ENCODE measurements at places on chromosomes 12 and 14.

- DNase-seq, result peak; percentile 20
Measured at GRCh38 chr14:24139272-24139934, 2.0 kb downstream of the EMC9 start.

GRCh38 chr12:94260717-94261116 is 112.3 kb downstream of the PLXNC1 start:
- DNase-seq, result no peak

GRCh38 chr12:103244596-103244995 is 251.2 kb downstream of the C12orf42 start:
- no peak for DNase-seq

DNA sequence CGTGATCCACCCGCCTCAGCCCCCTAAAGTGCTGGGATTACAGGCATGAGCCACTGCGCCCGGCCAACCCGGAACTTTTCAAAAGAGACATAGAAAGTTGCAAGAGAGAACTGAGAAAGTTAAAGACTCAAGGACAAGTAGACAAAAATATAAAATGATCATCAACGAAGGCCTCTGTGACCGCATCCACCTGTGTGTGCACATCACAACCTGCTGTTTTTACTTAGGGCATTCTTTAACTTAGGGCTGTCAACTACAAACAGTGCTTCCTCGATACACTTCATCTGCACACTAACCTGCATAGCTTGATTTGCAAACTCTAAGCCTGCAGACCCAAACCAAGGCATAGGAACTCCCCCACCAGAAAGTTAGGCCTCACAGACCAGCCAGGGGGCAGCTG is 14.8 kb downstream of the P2RX2 start:
- DNase-seq, result no peak

DNA sequence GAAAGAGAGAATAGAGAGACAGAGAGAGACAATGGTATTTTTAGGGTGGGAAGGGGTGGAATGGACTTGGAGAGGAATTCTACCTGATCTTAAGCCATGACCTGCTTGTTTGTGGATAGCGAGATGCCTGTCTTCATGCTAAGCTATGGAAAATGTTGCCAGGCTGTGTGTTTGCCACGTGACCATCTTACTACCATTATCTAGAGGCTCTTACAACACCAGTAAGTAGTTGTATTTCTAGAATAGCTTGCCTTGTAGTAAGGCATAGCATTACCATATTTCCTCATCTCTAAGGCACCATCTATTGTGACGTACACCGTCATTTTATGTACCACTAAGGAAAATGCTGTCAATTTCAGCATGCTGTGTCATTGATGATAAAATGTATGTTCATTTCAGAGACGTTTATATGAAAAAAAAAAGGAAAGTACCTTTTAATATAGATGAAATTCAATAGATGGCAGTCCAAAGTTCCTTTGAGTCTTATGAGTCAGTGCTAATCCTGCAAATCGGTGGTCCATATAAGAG is 75.6 kb upstream of the RASSF3 start:
- no peak for DNase-seq

- no peak for DNase-seq
Measured at GRCh38 chr12:50317203-50317602, 33.9 kb upstream of the LIMA1 start.

DNA sequence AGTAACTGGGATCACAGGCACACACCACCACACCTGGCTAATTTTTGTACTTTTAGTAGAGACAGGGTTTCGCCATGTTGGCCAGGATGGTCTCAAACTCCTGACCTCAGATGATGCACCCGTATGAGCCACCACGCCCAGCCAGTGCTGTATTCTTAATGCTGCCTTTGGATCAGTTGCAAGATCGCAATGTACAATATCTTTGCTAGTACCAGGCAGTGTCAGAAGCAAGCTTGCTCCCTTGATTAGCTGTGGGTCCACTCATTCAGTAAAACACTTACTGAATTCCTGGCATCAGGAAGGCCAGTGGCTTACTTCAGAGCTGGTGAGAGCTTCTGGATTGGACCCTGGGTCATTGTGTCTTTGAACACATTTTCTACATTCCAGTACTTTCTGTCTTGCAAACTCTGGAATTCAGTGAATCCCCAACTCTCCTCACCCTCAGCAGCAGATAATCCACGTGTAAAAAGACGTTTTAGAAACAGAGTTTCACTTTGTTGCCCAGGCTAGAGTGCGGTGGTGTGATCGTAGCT is 1183.7 kb downstream of the AACS start:
- DNase-seq, result no peak

GRCh38 chr12:5525783-5526367 is 94.0 kb downstream of the NTF3 start:
- no peak for DNase-seq

- no peak for DNase-seq
Measured at GRCh38 chr14:60153991-60154390, 11.2 kb downstream of the DHRS7 start.

GRCh38 chr12:85632390-85632789 is 203.8 kb downstream of the RASSF9 start:
- DNase-seq, result no peak

DNA sequence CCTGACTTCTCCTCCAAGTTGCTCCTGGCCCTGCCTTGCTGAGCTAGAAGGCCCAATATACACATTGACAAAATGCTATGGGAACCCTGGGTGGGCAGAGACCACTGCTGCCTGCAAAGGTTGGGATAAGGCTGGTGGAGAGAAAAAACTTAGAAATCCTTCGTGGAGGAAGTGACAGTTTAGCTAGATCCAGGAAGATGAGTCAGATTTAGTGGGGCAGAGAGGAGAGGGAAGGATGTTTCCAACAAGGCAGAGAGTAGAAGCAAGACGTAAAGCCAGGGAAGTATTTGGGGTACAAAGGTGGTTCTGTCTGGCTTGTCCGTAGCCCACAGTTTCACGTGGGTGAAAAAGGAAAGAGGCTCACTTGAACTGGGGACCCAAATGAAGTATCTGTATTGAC is 69.0 kb upstream of the CLMN start:
- no peak for DNase-seq

GRCh38 chr12:51330186-51330585 is 6.2 kb upstream of the BIN2 start:
- DNase-seq, result no peak

- peak; percentile 67 for DNase-seq
Measured at GRCh38 chr12:93908846-93909567, 231.8 kb downstream of the CRADD start.

DNA sequence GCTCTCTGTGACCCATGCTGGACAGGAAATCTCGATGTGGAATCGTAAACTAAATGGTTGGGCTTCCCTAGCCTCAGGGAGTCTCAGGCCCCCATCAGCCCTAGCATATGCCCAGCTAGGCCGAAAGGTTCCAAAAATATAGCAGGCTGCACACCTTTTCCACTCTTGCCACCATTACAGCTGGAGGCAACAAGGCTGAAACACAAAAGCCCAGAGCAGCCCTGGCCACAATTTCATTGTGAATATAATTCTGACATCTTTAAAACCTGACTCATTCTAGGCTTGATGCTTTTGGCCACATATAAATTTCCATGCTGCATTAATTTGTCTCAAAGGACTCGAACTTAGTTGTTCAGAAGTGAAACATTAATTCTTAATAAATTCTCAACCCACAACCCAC is 382.2 kb downstream of the GRIN2B start:
- DNase-seq, result no peak

GRCh38 chr12:2035431-2036055 is 17.2 kb upstream of the CACNA1C start:
- no peak for DNase-seq

DNA sequence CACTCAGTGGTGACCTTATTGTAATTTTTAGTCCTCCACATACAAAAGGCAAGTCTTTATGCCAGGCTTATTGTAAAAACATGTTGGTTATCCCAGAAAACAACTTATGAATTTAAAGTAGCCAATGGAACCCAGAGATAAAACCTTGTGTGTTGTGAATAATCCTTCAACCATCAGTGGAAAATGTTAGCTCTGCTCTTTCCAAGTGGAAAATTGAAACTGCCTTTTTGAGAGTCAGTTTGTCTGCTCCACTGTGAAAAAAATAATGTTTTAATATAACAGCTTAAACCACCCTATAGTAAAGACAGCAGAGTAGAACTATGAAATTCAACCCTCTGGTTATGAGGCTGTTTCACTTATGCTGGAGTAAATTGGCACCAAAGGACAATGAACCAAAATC is 112.0 kb downstream of the TTLL5 start:
- DNase-seq, result no peak

GRCh38 chr14:90460136-90460535 is 63.3 kb downstream of the CALM1 start:
- DNase-seq, result no peak

- DNase-seq, result no peak
Measured at GRCh38 chr14:59371771-59372170, 93.4 kb downstream of the GPR135 start.

DNA sequence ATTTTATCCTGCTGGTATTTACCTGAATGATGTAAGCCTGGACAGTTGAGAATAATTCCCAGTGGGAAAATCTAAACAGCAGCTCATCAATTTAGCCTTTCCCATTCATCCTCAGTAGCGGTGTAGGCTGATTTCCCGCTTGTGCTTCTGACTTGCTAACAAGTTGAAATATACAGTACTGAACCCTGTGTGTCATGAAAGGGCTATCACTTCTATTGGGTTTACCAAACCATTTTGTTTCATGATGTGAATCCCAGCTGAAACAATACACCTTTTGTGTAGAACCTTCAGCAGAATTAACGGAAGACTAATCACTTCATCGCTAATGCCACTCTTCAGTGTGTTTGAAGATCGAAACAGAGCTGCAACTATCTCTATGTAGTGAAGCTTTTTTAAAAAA is 88.4 kb downstream of the POLR3B start:
- DNase-seq, result no peak

DNA sequence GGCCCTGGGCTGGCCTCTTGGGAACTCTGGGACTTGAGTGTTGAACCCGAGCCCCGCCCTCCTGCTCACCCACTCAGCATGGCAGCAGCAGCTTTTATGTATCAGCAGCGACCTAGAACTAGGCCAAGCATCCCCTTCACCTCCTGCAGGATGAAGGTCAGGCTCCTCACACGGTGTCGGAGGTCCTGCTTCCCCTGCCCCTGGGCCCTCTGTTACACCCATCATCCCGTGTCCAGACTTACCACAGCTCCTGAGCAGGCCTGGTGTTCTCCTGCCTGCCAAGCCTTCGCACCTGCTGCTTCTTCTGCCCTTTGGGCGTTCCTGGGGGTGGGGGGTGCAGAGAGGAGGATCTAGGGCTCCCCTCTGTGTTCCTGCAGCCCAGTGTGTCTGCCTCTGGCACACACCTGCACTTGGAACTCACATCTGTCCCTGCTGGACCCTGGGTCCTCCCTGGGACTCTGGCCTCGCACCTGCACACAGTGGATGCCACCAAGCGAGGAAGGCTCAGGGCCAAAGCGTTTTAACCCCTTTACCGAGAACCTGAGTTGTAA is 80.3 kb downstream of the PAPOLA start:
- DNase-seq, result no peak

- DNase-seq, result no peak
Measured at GRCh38 chr14:52112336-52113018, 43.6 kb upstream of the NID2 start.

DNA sequence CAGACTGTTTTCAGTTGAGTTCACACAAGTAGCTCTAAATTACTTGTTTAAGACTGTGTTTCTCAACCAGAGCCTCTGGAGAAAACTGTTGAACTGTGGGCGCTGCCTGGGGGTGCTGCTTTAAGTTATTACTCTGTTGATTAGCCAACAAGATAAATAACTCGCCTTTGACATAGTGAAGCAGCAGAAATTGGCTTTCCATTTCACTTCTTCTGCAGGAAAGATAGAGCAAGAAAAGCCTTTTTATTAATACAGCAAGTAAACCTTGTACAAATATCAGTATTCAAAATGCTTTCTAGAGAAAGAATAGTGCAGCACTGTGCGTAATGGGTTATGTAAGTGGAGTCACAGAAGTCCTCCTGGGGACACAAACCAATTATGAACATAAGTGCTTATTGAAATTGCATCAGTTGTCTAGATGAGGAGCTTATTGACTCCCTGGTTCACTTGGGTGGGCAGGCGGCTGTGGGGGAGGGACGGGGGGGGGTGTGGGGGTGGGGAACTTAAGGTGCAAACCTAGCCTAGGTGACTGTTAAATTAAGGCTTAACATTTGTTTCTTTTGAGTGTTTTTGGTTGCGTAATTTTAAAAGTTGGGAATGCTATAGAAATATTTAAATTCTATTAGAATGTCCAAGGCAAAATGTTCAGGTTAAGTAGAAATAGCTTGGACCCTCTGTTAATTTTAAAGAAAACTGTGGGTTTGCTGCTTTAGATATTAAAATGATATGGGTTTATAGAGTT is 6.3 kb downstream of the FRS2 start:
- no peak for DNase-seq

GRCh38 chr14:99407416-99407815 is 73.2 kb downstream of the SETD3 start:
- DNase-seq, result no peak

DNA sequence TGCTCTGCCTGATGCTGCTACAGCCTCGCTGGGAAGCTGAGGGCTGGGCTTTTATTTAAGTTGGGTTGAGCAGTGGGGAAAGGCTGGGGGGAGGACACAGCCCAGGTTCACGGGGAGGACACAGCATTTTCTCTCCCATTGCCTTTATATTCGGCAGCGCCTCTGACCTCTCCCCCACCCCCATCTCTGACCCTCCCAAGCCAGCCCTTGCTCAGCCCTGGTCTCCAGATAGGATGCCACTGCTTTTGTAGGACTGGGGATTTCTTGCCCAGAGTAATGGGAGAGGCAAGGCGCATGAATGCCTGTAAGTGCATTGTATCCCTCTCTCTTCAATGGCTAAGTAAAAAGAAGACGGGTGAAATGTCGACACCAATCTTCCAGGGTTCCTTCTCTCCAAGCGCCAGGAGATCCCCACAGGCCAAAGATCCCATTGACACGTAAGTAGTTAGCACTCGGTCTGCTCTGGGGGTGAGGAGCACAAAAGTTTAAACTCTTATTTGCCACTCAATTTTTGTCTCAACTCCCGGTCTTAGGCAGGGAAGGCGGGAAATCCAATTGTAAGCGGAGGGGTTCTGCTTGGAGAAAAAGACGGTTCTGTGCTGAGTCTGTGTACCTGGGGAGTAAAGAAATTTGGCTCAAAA is 4.6 kb downstream of the HOXC4 start:
- no peak for DNase-seq

- DNase-seq, result no peak
Measured at GRCh38 chr14:91929700-91930099, 17.8 kb downstream of the FBLN5 start.

DNA sequence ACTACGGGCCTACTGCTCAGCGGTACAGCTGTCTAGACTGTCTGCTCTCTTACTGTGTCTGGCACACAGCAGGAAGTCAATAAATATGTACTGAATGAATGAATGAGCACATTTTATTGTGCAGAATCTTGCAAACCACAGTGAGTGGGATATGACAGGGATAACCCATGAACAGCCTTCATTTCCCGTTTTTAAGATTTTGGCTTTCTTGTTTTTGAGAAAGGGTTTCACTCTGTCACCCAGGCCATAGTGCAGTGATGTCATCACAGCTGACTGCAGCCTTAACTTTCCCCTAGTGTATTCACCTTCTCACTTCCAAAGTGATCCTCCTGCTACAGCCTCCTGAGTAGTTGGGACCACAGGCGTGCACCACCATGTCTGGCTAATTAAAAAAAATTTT is 203.1 kb downstream of the AEBP2 start:
- no peak for DNase-seq

GRCh38 chr12:91349476-91349875 is 166.9 kb upstream of the DCN start:
- no peak for DNase-seq
